ENCODE measurements at places on chromosomes 5 and 9.

DNA sequence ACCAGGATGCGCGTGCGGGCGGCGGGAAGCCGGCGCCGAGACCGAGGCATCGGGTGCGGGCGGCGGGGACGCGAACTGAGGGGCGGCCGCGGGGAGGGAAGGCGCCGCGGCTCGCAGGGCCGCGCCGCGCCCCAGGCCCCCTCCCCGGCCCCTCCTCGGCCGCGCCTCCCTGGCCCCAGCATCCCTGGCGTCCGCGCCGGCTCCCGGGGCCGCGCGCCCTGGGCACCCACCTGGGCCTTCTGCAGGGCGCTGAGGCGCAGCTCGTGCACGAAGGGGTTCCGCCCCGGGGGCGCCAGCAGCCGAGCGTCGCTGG is 324 bp downstream of the LPCAT1 start:
- H3K27me3 ChIP-seq: no peaks in the 10 kb centered on the region
- no peak overlapping the region for H3K27ac ChIP-seq
- peaks cover 33% of the 10 kb centered on the region for H3K36me3 ChIP-seq
- peaks cover 44% of the 10 kb centered on the region for H3K4me1 ChIP-seq
- H3K4me3 ChIP-seq: peak overlapping the region; percentile 98
- DNase-seq: no peak

- peak; percentile 50 for DNase-seq
- no peaks in the 10 kb centered on the region for H3K27me3 ChIP-seq
- H3K27ac ChIP-seq: peak overlapping the region; percentile 95
Observed at GRCh38 chr9:129458155-129458661, 162.7 kb downstream of the C9orf50 start.

- H3K27ac ChIP-seq: no peak overlapping the region
- H3K36me3 ChIP-seq: no peaks in the 10 kb centered on the region
- H3K4me1 ChIP-seq: no peaks in the 10 kb centered on the region
- peaks cover 41% of the 10 kb centered on the region for H3K27me3 ChIP-seq
- no peak for DNase-seq
Observed at GRCh38 chr9:6243746-6244145, 28.1 kb downstream of the IL33 start.

DNA sequence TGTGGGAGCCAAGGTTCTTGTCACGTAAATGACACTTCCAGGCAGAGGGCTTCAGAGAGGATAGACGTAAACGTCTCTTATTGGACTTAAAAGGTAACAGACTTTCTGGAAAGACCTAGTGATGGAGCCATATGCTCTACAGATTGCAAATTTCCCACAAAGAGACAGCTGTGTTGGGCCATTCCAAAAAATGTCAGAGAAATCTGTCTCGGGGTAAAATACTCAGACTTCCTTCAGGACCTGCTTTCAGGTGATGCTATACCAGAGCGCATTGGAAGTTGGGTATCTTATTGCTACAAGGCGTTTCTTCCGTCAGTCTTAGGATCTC is 29.2 kb downstream of the PROP1 start:
- no peak for DNase-seq
- H3K36me3 ChIP-seq: no peaks in the 10 kb centered on the region
- no peak overlapping the region for H3K27ac ChIP-seq
- no peaks in the 10 kb centered on the region for H3K4me1 ChIP-seq
- H3K27me3 ChIP-seq: no peaks in the 10 kb centered on the region
- H3K4me3 ChIP-seq: no peak overlapping the region

DNA sequence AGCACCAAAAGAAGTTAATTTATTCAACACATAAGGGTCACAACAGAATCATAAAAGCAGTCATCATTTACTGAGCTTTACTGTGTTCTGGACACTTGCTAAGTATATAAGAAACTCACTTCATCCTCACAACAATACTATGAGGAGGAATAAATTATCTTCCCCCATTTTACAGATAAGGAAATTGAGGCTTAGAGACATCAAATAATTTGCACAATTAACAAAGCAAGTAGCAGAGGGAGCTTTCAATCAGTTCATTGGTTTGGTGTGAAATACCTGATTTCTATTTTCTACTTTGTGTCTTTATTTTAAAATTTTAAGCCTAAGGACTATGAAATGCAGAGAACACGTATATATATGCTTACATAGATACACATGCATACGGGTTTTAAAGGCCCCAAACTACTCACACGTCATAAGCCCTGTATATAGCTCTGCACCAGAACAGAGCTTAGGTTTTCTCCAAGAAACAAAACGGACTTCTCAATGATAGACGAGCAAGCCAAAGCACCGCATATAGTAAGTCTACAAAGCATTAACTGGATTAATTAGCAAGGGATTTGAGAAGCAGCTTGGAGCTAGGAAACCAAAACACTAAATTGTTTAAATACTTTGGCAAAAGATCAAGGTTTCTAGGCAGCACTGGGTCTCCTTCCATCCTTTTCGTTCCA is 95.6 kb downstream of the DENND1A start:
- H3K4me1 ChIP-seq: peaks cover 30% of the 10 kb centered on the region
- DNase-seq: no peak
- peaks cover 2% of the 10 kb centered on the region for H3K36me3 ChIP-seq
- H3K27ac ChIP-seq: no peak overlapping the region
- no peak overlapping the region for H3K4me3 ChIP-seq

GRCh38 chr9:124723352-124723751 is 47.8 kb downstream of the NR6A1 start:
- H3K27ac ChIP-seq: no peak overlapping the region
- no peaks in the 10 kb centered on the region for H3K27me3 ChIP-seq
- no peak overlapping the region for H3K4me3 ChIP-seq
- no peaks in the 10 kb centered on the region for H3K36me3 ChIP-seq
- H3K4me1 ChIP-seq: no peaks in the 10 kb centered on the region

All from central memory CD8-positive, alpha-beta T cell (primary cell).